Amniotic stem cell (primary cell): ENCODE measurements at places on chromosomes 6 and 20.

- no peak for DNase-seq
Measured at GRCh38 chr6:111301946-111302345, 181.1 kb downstream of the REV3L start.

DNA sequence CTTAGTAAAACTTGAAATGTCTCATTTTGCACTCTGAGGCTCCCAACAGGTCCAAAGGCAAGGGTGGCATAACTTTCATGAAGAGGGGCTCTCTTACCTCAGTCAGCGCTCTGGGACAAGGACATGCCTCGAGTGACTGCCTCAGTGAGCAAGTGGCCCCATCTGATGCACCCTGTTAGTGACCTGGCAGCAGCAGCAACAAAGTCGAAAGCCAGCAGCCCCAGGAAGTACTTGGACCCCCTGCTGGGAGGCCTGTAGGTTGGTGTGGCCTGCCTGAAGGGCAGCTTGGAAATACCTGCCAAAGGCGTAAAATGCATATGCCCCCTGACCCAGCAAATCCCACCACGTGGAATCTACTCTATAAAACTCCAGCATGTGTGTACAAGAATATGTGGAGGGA, 13.2 kb downstream of the MAP1LC3A start:
- DNase-seq = no peak

GRCh38 chr6:145508107-145508506, 227.2 kb downstream of the EPM2A start:
- DNase-seq = no peak

DNA sequence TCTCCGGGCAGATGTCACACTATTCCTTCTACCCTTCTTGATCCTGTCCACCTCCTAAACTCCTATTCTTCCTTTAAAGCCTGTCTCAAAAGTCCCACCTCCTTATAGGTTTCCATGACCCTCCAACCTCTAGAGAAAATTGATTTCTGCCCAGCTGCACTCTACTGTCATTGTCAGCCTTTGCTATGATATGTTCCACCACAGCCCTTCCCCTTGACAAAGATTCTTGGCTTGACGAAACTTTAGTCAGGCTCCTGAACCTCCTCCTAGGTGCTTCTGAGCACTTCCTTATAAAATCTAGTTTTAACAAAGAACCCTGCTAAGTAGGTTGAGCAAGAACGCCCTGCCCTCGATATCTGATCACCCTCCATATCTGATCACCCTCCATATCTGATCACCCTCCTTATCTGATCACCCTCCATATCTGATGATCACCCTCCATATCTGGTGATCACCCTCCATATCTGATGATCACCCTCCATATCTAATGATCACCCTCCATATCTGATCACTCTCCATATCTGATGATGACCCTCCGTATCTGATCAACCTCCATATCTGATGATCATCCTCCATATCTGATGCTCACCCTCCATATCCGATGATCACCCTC, 103.2 kb downstream of the RIN2 start:
- no peak for DNase-seq

- DNase-seq = no peak
Measured at GRCh38 chr20:25574411-25574810, 10.9 kb downstream of the NINL start.

DNA sequence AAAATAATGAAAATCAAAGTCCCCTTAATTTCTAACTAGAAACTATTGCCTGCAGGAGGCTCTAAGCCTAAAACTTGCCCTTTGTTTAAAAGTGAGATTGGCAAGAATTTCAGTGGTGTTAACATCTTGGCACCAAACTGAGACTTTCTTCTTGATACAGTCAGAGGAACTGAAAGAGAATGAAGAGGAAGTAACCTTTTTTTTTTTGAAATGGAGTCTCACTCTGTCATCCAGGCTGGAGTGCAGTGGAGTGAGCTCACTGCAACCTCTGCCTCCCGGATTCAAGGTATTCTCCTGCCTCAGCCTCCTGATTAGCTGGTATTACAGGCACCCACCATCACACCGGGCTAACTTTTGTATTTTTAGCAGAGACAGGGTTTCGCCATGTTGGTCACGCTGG, 3.6 kb downstream of the DOP1A start:
- no peak for DNase-seq

DNA sequence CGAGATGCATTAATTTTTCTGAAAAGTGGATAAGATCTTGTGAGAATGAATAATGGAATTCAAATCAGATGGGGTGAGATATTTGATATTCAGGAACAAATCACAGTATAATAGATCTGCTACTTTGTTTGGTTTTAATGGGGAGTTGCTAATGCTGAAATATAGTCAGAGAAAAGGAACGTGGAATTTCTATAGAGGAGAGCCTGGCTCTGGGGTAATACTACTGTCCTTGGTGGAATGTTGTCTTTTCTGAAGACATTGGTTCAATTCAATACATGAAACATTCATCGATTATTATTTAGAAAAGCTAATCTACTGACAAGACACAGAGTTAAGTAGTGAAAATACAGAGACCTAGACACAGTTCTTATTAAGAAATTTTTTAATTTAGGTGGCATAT, 108.6 kb downstream of the ESR1 start:
- no peak for DNase-seq

DNA sequence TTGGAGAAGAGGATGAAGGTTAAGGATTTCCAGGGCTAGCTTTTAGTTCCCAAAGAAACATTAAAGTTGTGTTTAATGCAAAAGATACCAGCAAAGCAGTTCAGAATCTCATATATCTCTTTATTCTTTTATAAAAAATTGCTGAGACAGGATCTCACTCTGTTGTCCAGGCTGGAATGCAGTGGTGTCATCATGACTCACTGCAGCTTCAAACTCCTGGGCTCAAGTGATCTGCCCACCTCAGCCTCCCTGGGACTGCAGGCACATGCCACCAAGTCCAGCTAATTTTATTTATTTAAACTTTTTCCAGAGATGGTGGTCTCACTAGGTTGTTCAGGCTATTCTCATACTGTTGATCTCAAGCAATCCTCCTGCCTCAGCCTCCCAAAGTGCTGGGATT, 41.1 kb upstream of the CAP2 start:
- no peak for DNase-seq

- DNase-seq = no peak
Measured at GRCh38 chr6:37696841-37697662, 631 bp downstream of the MDGA1 start.

GRCh38 chr6:78611102-78611620, 256.2 kb upstream of the IRAK1BP1 start:
- no peak for DNase-seq

- no peak for DNase-seq
Measured at GRCh38 chr6:162198925-162199324, 528.6 kb downstream of the PRKN start.

DNA sequence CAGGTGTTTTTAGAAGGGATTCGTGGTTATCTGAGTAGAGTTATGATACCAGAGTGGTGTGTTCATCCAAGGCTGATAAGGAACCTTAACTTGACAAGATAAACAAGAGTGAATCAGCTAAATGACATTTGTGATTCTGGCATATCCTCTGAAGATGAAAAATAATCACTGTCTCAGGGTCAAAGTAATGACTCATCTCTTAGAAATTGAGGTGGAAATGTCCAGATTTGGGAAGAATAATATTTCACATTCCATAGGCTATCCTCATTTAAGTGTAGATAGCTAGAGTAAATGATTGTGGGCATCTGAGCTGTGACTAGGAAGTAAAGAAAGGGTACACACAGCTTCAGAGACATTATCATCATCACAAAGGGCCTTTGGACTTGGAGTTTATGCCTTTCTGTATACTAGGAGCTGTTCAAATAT, 255.7 kb downstream of the GJA1 start:
- no peak for DNase-seq

- DNase-seq = no peak
Measured at GRCh38 chr20:6178537-6178936, 55.7 kb upstream of the FERMT1 start.

GRCh38 chr20:53331151-53331973, 262.3 kb downstream of the ZNF217 start:
- no peak for DNase-seq

- DNase-seq = no peak
Measured at GRCh38 chr6:152776833-152777232, 26.2 kb downstream of the VIP start.

DNA sequence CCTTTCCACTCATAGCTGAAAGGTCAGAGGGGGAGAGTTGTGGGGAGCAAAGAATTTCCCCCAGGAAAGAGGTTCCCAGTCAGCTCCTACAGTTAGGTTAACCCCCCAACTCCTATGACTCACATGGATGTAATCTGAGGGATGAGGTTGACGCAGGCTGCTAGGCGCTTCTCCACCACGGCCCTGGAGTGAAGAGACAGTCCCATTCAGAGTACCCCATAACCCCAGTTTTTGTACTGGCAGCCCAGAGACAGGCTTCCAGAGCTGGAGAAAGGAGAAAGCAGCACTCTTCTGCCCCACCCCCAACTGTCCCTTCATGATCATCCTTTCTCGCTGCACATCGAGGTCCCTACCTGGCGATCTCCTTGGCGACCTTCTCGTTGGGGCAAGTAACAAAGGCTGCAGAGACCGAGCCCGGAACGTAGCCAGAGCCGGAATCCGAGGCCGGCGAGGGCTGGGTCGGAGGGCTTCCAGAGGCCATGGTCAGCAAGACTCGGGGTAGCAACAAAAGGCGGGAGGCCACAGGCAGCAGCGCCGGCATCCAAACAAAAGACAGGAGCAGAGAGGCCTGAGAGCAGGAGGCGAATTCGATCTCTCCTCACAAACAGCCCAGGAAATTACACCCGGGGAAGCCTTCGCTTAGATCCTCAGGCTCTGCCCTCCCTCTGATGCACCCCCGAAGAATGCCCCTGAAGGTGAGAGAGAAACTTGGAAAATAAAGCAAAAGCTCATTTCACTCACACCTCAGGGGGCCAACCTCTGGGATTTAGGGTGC, 592 bp downstream of the CUTA start:
- DNase-seq = peak; percentile 67

DNA sequence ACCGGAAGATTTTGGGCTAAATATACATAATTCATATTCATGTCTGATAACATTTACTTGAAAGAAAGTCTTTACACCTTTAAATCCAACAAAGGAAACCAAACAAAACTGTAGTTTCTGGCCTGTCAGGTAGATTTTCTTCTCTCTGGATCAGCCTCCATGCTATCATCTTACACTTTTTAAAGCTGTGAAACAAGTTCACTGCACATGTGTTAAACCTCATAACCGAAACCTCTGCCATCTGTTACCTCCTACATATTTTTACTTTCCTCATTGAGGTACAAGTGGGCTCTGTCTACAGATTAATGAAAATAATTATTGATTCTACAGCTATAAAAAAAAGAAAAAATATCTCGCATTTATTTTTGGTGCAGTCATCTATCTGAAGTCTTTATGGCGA, 149.9 kb downstream of the RALGAPA2 start:
- no peak for DNase-seq

DNA sequence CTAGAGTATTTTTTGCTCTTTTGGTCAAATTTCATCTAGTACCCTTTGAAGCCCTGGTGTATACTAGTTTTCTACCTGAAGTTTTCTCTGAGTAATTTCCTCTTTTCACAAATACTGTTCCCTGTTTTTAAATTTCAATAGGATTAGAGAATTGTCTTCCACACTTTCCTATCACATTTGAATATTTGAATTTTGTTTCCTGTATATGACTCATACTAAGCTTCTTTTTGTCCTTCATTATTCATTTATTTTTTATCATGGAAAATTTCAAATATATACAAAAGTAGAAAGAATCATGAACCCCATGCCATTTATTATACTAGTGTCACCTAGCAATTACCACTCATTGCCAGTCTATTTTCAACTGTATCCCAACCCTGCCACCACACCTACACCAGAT, 52.7 kb downstream of the LHFPL5 start:
- DNase-seq = no peak

DNA sequence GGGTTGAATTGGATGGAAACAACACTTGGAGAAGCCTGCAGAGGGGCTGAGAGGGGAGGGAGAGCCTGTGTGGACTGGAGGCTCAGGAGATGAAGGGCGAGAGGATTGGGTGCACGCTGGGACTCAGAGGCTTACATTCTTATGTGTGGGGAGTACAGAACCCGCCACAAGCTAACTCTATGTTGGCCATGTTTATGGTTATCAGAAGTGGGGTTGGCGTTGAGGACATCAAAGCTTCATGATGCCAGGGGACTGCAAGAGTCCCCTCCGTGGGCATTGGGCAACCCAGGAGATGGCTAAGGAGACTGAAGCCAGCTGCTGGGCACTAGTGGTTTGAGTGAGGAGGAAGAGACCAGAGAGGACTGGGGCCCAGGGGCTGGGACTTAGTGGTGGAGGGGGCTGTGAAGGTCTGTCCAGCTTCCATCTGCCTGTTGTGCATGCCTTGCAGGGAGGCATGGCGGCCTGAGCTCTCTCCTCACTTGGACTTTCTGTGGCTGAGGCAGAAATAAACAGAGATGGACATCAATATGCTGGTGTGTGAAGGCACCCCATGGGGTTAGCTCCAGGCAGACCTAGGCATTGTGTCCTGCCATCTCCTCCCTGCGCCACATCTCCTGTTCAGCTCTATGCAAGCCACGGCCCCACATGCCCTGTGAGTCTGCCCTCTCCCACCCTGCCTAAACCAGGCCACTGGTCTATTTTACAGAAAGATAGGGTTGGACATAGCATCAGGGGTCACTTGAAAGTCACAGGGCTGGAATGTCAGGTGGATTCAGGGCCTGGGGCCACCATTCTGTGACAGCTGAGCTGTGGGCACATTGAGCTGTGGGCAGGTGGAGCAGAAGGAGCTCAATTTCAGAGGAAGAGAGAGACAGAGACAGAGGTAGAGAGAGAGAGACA, 61.6 kb downstream of the PHACTR3 start:
- DNase-seq = no peak

DNA sequence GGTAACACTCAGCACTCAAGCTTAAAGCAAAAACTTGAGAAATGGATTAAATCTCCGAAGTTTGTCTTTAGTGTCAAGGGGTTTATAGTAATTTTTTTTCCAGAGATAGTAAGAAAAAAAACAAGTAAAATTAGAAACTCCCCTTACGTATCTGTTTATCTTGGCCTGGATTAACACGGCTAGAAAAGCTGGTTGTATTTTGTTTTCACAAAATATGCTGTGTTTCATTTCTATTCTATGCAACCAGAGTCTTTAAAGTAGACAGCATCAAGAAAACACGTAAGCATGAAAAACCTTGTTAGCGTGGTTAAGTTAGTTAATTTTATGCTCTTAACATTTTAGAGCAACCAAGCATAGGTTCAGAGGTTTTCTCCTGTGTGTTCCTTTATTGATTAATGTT, 21.8 kb upstream of the ERVFRD-1 start:
- no peak for DNase-seq

- DNase-seq = no peak
Measured at GRCh38 chr6:131823276-131823902, 15.6 kb downstream of the ENPP1 start.

- DNase-seq = no peak
Measured at GRCh38 chr6:5896476-5897200, 110.1 kb downstream of the NRN1 start.

DNA sequence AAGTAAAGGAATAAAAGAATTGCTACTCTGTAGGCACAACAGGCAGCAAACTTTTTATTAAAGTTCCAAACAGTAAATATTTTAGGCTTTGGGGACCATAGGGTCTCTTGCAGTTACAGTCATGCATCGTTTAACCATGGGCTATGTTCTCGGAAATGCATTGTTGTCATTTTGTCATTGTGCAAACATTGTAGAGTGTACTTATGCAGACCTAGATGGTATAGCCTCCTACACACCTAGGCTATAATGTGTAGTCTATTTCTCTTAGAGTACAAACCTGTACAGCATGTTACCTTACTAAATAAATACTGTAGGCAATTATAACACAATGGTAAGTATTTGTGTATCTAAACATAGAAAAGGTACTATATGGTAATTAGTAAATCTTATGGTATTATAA, 54.7 kb downstream of the CDS2 start:
- DNase-seq = no peak
